Motor neuron (in vitro differentiated cells): ENCODE measurements at places on chromosomes 3 and 15.

GRCh38 chr3:89571298-89571697 is 463.9 kb downstream of the EPHA3 start:
- no peak for ATAC-seq

DNA sequence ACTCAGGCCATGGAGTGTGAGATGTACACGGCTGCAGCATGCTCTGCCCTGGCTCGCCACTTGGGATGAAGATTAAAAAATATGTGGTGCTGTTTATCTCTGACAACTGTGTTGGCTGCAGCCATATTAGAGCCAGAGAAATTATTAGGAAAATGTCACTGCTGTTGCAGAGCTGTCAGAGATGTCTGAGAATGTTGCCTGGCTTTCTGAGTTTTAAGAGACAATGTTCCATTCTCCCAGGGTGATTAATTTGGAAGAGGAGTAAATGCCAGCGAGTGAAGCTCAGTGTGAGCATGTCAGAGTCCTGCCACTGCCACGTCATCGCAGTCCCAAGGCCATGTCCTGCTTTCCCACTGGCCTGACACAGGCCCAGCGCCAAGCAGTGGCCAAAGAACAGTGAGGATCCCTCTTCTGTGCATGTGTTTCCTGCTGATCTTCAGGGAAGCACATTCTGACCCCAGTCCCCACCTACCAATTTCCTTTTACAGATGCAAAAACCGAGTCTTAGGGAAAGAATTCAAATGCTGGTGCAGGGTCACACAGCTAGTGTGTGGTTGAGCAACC is 370.9 kb downstream of the GABRG3 start:
- peak; percentile 60 for ATAC-seq

- ATAC-seq = no peak
These were observed 11.4 kb downstream of the CLK3 start for GRCh38 chr15:74626752-74627692.

DNA sequence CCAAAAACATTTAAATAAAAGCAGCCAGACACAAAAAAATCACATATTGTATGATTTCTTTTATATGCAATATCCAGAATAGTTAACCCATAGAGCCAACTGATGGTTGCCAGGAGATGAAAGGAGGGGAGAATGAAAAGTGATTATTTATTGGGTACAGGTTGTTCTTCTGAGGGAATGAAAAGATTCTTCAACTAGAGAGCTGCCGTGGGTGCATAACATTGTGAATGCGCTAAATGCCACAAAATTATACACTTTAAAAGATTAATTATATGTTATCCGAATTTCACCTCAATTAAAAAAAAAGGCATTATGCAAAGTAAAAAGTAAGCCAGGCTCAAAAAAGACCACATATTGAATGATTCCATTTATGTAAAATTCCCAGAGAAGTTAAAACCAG is 36.1 kb downstream of the PRKAR2A start:
- ATAC-seq = no peak

GRCh38 chr3:133441867-133442270 is 42.0 kb downstream of the BFSP2 start:
- no peak for ATAC-seq

DNA sequence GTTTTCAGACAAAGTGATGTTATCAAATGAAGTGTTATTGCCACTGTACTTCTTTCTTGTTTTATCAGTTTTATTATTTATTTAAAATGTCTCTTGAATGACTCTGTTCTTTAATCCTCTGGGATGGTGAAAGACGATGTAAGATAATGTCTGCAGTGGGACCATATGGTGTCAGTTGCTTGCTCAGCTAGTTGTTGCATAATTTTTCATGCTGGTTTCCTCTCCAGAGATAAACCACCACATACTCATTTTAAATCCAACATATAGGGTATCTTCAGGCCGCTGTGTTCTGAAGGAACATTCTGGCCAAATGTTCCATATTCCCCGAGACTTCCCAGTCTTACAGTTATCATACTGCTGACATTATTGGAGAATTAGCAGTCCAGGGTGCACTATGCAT is 75.9 kb downstream of the GABRG3 start:
- ATAC-seq = no peak

- no peak for ATAC-seq
These were observed 893.0 kb downstream of the DIPK2A start for GRCh38 chr3:144864646-144865045.

- no peak for ATAC-seq
These were observed 20.9 kb downstream of the ABHD6 start for GRCh38 chr3:58258392-58259055.

GRCh38 chr3:115644391-115644790 is 21.1 kb downstream of the GAP43 start:
- no peak for ATAC-seq

GRCh38 chr3:98532275-98532637 is 478 bp downstream of the GPR15 start:
- no peak for ATAC-seq

DNA sequence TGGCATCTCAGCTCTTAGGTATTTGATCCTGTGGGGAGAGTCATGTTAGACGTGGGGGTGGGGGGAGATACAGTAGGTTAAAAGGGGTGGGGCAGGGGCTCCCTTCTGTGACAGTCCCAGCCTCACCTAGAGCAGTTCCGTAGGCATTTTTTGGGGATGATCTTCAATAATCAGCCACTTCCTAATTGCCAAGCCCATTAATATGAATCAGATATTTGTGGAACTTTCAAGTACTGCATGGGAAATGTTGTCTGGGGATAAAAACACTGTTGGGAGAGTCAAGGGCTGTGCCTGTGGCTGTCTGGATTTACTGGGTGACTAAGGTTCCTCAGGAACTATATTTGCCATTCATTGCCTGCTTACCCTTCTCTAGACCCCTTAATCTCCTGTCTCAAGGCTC is 9.5 kb downstream of the C3orf52 start:
- no peak for ATAC-seq

GRCh38 chr3:58948018-58948417 is 101.8 kb downstream of the CFAP20DC start:
- no peak for ATAC-seq

DNA sequence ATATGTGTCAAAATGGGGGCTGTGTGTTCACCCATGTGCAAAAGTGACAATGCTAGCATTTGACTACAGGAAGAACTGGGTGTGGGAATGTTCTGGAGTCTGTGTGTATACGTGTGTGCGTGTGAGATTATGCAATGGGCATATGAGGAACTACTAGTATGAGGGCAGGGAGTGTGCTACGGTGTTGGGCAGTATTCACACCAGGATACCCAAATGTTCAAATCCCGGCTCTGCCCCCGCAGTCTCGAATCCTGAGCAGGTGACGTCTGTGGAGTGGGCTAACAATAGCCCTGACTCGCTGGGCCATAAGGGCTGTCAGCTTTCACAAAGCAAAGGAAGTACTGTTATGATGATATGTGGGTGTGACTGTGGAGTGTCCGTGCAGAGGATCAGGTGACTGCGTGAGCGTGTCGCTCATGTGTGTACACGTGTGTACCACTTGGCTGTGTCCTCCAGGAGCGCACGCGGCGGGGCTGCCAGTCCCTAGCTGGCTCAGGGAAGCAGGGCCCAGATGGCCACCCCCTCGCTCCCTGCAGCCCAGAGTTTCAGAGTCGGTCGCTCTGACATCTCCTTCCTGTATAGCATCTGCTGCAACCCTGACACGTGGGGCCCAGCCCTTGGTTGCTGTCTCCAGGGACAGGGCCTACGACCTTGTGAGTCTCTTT is 27.2 kb downstream of the IQSEC1 start:
- peak; percentile 46 for ATAC-seq

- no peak for ATAC-seq
These were observed 293.9 kb upstream of the PROK2 start for GRCh38 chr3:72078676-72079368.

DNA sequence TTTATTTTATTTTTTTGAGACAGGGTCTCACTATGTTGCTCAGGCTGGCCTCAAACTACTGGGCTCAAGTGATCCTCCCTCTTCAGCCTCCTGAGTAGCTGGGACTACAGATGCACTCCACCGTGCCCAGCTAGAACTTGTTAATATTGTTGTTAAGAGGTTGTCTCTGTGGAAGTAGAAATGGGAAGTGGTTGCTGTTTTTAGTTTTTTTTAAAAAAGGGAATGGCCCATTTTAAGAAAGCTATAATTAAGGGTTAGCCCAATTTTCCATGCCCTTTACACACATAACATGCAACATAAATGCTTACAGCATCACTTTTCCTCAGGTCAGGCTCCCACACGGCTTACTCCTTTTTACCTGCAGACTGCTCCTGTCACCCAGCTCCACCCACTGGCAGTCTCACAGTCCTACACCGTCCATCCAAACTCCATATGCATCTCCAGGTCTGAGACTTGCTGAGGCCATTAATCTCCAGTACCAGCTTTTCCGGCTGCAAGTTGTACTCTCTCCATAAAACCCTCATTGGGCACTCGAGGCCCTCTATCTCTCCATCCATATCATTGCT is 19.8 kb downstream of the MORC1 start:
- no peak for ATAC-seq

DNA sequence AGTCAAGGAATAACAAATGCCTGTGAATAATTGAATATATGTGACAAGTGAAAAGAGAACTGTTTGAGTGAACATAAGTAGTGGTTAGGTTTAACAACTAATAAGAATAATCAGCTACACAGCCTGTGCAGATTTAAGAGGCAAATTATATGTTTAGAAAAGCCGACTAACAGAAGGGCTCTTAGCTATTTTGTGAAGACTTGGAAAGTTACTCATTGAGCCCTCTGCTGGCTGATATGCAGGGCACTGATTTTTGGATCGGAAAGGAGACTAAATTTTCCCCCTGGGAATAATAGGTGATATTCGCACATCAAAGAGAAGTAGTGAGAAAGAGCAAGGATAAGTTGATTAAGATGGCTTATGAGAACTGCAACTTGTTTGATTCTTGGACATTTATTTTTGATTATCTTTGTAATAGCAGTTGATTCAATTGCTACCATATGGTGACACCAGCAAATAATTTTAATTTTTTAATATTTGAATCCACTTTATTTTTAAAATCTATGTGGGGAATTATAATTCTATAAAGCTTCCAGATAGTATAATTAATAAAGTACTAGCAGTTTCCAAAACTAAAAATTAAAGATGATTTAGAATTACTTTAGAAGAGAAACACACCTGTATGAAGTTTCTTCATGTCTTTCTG is 156.2 kb downstream of the NLGN1 start:
- no peak for ATAC-seq

GRCh38 chr3:34646911-34647460 is 848.6 kb downstream of the PDCD6IP start:
- ATAC-seq = no peak

- no peak for ATAC-seq
These were observed at the start of gene SLC22A14 for GRCh38 chr3:38281895-38282686. TSS of gene SLC22A14 (plus strand) at chr3:38282294. CDS start at chr3:38306027, 23,733 bp downstream.

GRCh38 chr3:176765382-176765900 is 431.8 kb downstream of the TBL1XR1 start:
- ATAC-seq = no peak

GRCh38 chr3:157606011-157606851 is 103.0 kb upstream of the VEPH1 start:
- peak; percentile 97 for ATAC-seq

- ATAC-seq = no peak
These were observed 336.2 kb upstream of the TPM1 start for GRCh38 chr15:62706317-62706716.

- ATAC-seq = no peak
These were observed 3.1 kb upstream of the POLR2M start for GRCh38 chr15:57703387-57703786.

GRCh38 chr3:185858502-185859225 is 33.8 kb upstream of the IGF2BP2 start:
- no peak for ATAC-seq

GRCh38 chr3:186506857-186507256 is 37.3 kb downstream of the CRYGS start:
- ATAC-seq = no peak

GRCh38 chr3:53998980-53999379 is 107.3 kb upstream of the SELENOK start:
- ATAC-seq = no peak

GRCh38 chr3:175338775-175339535 is 479.8 kb downstream of the NAALADL2 start:
- no peak for ATAC-seq

- ATAC-seq = peak; percentile 77
These were observed 10.6 kb upstream of the PARL start for GRCh38 chr3:183895296-183895695.

GRCh38 chr3:129525341-129525968 is 3.0 kb upstream of the RHO start:
- ATAC-seq = no peak

- no peak for ATAC-seq
These were observed 253.9 kb downstream of the RORA start for GRCh38 chr15:60975218-60975617.

DNA sequence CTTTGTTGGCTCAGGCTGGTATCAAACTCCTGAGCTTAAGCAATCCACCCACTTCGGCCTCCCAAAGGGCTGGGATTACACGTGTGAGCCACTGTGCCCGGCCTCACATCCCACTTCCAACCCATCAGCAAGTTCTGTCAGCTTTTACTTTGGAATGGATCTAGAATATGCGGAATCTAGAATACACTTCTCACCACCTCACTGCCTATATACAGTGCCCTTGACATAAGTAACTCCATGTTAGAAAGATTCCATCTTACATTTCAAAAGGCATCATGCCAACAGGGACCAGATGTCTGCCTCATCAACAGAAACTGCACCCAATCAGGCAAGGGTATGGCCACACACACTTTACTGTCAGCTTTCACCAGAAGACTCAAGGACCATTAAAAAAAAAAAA is 9.9 kb upstream of the RBSN start:
- no peak for ATAC-seq

- ATAC-seq = no peak
These were observed 72.7 kb upstream of the TPRG1 start for GRCh38 chr3:189099031-189099471.

DNA sequence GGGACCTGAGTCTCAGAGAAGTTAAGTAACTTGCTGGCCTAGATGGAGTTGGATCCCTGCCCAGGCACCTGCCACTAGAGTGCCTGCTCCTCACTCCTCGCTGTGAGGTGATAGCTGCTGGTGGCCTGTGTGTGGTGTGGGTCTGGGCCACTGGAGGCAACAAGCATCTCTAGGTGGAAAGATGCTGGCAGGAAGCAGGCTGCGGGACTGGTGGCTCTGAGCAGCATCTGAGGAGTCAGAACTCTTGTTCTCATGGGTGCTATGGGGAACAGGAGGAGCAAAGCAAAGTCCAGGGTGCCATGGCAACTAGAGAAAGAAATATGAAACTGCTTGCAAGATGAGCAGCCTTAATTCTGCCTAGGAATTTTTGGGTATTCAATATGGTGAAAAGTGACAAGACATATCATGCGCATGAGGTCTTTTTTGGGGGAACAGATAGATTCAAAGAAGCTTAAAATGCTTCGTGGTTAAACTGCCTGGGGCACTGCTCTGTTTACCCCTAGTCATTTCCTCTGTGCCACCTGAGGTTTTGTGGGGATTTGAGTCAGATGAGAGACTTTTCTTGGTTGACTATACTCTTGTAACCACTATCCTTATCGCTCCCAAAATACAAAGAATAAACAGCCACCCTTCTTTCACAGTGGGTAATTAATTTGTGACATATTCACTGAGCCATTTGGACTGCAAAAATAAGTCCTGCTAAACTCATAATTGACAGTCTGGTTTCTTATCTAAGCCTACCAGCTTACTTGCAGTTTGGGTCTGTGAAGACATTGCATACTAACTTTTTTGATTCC is 50.3 kb downstream of the MED12L start:
- ATAC-seq = no peak

GRCh38 chr3:144501467-144501866 is 529.8 kb downstream of the DIPK2A start:
- ATAC-seq = no peak
